IMR-90 (cell line): ENCODE measurements at places on chromosomes 6 and 20.

- peak; percentile 63 for DNase-seq
Measured at GRCh38 chr6:139448051-139448649, 73.7 kb upstream of the CITED2 start.

DNA sequence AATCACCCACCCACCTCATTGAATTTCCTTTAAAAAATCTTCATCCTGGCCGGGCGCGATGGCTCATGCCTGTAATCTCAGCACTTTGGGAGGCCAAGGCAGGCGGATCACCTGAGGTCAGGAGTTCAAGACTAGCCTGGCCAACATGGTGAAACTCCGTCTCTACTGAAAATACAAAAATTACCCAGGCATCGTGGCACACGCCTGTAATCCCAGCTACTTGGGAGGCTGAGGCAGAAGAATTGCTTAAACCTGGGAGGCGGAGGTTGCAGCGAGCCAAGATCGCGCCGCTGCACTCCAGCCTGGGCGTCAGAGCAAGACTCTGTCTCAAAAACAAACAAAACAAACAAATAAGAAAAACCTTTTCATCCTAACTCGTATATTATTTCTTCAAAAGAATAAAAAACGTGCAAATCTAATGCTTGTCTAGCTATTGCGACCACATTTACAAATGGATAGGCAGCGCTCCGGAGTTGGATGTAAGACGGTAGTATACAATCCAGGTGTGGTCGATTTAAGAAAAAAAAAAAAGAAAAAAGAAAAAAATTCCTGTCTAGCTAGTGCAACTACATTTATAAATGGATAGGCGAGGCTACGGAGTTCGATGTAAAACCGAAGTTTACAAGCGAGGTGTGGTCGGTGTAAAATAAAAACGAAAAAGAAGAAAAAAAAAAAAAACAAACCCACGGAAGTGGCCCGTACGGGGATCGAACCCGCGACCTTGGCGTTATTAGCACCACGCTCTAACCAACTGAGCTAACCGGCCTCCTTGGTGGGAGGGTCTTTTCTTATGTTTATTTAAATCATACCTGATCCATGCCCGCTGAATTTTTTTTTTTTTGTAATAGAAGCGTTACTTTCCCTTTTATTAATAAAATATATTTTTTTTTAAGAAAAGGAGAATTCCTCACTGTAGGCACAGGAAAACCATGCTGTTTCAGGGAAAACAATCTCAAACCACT lies 70.7 kb upstream of the PRSS16 start:
- peak; percentile 41 for DNase-seq

GRCh38 chr20:31664696-31665354 lies 27.1 kb downstream of the COX4I2 start:
- no peak for DNase-seq

DNA sequence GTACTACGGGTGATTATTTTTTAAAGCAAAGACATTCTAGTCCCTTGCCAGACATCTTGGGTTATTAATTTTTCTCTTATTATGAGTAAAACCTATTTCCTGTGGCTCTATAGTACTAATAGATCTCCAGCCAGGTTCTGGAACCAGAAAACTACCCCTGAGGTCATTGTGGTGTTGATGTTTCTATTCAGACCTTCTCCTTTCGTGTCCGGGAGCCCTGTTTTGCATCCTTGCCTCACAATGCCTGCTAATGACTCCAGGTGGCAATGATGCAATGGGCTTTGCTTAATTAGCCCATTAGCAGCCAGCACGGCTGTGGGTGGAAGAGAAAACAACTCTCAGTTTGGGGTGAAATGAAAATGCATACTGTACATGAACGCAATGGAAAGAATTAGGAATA lies 62.9 kb upstream of the ARG1 start:
- DNase-seq = no peak

DNA sequence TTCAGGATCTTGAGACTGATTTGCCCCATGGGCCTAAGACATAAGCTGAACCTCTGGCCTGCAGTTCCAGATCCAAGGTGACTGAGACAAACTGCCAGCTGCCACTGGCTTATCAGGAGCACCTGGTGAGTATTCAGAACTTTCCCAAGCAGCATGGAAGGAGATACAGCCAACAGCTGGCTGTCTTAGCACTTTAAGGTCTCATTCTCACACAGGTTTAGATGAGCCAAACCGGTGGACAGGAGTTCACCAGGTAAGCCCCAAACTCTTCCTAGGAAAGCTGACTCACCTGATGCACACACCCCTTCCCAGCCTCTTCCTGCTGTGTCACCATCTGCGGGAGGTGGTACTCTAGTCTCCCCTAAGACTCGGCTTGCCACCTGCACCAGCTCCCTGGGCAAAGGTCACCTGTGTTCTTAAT lies at the start of gene BANF2:
Gene BANF2 (plus strand): TSS at position 36 of the 421 bp plus-strand sequence. CDS start 25,060 bp downstream, outside the sequence.
- DNase-seq = no peak

DNA sequence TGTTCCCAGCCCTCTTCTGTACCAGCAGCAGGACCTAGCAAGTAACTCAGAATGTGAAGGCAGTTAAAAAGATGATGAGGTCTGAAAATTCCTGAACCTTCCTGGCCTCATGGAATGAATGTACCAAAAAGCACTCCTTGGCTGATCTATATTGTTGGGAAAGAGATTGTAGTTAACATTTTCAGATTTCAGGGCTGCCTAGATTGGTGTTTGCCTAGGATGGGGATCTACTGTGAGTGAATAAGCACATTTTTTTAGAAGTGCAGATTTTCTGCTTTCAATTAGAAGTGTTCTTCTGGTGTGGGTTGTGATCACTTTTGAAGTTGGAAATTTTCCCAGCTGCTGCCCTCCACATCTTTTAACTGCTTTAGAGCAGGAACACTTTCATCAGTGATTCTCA lies 6.2 kb downstream of the MYLIP start:
- DNase-seq = no peak

DNA sequence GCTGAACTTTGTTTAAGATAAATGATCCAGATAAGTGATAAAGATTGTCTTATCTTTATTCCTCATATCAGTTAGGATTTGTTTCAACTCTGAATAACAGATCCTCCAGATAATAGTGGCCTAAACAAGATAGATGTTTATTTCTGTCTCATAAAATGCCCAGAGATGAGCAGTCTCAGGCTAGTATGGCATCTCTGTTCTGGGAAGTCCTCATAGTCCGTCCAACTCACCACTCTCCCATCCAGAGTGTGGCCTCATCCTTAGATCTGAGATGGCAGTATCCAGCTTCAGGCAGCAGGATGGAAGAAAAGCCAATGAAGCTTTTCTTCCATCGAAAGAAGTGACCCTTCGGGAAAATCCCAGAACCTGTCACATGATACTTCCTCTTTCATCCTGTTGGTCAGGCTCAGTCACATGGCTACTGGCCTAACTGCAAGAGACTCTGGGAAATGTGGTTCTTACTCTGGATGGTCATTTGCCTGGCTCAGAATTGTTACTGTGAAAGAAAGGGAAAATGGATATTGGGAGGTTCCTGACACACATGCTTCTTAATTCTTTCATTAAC lies 29.4 kb upstream of the TAGAP start:
- peak; percentile 46 for DNase-seq

- no peak for DNase-seq
Measured at GRCh38 chr20:33097001-33097400, 17.6 kb downstream of the BPIFB4 start.

DNA sequence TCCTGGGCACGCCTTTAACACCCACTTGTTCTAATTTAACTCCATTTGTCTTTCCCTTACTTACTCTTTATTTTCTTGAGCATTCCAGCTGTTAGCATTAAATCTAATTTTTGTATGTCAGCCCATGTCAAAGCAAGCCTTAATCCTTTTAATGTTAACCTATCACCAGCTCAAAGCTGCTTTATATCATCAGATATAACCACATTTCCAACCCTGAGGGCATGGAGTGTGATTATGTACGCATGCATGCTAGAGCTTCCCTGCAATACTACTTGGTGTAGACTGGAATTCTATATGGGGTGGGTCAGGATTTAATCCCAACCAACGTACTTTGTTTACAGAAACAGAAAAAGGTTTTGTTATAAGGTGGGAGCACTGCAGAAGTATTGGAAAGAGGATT lies 139.4 kb upstream of the HMGN3 start:
- DNase-seq = no peak

- peak; percentile 1 for DNase-seq
Measured at GRCh38 chr6:107819964-107820337, 4.2 kb downstream of the SCML4 start.

DNA sequence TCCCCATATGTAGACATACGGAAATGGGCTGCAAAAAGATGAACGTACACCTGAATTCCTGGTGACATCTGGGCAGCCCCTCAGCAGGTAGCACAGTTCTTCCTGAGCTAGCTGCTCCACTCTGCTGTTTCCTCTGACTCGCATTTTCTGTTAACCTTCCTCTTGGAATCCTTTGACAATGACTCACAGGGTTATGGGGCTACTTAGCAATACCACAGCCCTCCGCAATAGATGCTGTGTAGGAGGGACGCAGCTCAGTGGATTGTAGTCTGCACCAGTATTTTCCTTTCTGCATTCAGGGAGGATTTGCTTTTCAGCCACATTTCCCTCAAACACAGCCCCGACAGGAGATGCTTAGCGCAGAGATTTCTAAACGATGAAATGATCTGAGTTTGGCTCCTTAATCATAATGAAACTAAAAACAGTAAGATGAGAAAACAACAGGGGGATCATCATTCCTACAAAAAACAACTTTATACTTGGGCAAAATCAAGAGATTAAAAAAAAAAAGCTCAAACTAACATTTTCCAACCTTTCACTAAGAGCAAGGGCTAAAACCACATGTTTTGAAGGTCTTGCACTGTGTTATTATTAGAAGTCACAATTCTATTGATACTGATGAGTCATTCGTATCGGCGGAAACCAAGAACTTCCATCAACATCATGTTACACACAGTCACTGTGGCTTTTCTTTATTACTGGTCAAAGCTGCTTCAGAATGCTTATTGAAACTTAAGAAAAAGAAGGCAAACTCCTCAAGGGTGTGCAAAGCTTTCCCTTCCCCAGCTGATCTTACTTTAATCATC lies 12.2 kb downstream of the BACH2 start:
- DNase-seq = peak; percentile 95

GRCh38 chr6:64591676-64592036 lies 956.1 kb downstream of the PHF3 start:
- no peak for DNase-seq

- DNase-seq = no peak
Measured at GRCh38 chr20:37972256-37973058, 60.8 kb downstream of the TTI1 start.

DNA sequence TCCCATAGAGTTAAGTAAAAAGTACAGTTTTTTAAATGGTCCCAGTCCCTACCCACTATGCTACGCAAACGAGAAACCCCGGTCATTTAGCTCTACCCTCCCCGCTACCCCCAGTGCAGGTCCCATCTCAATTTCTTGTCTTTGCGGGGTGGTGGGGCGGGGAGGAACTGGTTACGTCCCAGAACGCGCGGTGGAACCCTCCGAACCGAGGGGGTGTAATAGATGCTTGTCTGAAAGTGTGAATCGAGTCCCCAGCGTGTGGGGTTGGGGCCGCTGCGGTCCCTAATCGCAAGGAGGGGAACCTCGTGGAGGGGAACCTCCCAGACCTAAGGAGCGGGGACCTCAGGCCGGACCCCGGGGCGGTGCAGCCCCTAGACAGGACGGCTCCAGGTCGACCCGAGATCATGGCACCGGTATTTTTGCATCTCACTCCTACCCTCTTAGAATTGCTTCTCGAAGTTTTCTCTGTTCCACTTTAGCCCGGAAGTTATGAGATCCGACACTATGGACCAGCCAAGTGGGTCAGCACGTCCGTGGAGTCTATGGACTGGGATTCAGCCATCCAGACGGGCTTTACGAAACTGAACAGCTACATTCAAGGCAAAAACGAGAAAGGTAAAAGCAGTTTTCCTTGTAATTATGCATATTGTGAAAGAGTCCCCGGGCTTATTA lies 779 bp downstream of the HEBP2 start:
- DNase-seq = no peak

DNA sequence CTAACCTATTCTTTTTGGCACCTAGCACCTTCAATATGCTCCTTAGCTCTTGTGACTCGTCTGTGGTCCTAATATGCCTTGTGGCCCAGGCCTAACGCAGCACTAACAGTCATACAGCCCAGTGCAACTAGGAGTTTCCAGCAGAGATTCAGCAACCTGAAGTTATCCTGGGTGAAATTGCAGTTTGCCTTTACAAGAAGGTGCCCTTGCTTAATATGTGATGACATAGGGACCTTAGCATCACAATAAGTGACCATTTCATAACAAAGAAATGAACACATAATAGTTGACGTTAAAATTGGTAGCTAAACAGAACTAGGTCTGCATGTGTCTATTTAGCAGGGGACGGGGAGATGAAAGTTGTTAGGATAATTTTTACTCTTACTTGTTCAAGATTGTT lies 10.1 kb downstream of the FIG4 start:
- DNase-seq = no peak

GRCh38 chr6:147406783-147407182 lies 101.7 kb upstream of the SAMD5 start:
- DNase-seq = no peak

DNA sequence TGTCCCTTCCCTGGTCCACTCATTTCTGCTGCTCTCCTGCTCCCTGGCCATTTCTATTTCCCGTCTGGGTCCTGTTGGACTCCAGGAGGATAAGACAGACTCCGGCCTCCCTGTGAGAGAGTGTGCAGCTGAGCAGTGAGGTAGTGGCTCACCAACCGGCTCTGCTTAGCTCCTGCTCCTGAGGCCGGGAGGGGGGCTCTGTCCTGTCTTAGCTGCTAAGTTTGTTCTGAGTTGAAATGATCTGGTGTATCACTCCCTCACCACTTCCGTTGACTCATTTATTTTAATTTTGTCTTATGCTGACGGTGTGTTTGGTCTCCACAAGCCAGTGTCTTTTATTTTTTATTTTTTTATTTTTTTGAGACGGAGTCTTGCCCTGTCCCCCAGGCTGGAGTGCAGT lies 148.5 kb upstream of the PDE10A start:
- DNase-seq = peak; percentile 11

DNA sequence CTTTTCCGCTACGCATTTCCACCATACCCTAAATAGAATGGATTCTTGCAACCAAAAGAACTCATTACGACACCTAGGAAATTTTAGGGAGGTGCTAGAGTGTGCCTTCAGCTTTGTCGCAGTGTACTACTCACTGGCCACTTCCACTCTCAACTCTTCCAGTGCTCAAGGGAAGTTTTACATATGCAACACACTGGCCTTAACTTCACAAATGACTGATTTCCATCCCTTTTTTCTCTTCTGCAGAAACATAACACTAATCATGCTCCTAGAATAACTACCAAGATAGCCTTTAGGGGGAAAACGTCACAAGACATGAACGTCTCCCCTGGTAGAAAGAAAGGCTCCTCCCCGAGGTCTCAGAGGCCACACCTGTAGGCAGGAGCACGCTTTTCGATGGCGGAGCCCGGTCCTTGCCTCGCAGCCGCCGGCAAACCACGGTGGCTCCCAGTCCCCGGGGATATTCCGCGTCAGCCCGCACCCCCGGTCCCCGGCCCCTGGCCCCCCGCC lies 584 bp downstream of the LYRM4 start:
- DNase-seq = peak; percentile 39

DNA sequence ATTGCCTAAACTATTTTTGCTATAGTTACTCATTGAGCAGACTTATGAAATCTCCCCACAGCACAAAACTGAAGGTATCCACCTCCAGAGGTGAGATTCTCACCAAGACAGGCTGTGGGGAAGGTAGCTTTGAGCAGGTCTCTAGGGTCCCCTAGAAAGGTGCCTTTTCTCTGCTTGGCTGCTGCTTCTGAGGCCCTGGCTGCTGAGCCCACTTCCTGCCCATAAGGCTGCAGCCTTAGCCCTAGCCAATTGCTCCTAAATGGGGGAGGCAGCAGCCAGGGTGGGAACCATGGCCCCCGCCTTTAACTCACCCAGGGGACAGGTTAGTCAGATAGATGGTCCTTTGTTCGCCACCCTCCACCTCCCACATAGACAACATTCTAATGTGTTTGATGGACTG lies 3.6 kb downstream of the NT5E start:
- no peak for DNase-seq
